Stimulated activated CD4-positive, alpha-beta T cell treated with anti-CD3 and anti-CD28 coated beads, TNF-alpha, amount 100 ng/mL, for 1 hour (primary cell): ENCODE measurements at places on chromosomes 5 and 9.

DNA sequence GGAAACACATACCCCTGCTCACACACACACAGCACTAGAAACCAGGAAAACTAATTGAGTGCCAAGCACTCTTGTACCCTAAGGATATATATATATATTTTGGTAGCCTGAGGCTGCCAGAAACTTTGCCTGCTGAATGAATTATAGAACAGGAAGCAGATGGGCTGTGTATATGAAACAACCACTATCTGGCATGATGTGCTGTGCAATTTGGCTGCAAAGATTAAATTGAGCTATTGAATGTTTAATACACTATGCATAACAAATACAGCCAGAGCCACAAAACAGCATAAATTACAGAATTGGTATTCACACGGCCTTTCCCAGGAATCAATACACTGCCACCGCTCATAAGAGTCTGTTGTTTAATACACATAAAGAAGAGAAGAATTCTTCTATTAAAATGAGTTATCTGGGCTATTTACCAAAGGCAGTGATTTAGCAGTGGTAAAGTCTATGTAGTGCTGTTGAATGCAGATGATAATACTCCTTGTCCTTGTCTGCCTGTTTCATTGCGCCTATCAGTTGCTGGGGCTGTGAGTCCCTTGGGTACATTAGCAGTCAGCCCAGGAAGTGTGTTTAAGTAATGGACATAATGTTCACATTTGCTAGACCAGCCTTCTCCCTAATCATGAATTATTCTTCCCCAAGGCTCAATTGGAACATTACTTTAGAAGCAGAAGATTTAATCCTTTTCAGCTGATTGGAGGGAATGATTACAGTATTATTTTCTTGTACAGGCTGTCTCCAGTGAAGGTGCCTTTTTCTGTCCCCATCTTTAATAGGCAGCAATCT, 294.3 kb downstream of the TLE1 start:
- no peak for DNase-seq

DNA sequence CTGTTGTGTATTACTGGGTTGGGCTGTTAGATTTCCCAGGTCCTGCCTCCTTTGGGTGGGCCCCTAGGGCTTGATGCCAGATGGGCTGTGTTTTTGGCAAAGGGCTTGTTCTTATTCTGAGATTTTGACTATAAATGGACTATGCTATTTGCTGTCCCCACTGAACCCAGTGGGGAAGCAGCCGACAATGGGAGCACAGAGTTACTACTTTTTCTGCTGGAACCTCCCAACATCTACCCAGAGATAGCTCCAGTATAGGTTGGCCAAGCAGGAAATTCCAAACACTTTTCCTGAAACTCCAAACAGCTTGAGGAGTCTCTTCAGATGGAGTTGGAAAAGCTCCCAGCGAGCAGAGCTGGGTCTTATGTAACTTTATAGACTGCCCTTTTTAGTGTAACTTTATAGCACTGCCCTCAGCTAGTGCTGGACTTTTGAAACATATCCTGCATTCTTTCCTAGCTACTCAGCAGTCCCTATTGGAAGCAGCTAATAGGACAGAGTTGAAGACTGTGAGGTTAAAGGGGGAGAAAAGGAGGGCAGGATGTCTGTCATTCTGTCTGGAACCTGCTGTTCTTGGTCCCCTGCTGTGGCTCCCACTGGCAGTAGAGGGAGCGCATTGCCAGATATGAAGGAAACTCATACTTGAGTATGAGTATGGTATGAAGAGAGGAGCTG, 21.0 kb downstream of the RUSC2 start:
- no peak for DNase-seq

DNA sequence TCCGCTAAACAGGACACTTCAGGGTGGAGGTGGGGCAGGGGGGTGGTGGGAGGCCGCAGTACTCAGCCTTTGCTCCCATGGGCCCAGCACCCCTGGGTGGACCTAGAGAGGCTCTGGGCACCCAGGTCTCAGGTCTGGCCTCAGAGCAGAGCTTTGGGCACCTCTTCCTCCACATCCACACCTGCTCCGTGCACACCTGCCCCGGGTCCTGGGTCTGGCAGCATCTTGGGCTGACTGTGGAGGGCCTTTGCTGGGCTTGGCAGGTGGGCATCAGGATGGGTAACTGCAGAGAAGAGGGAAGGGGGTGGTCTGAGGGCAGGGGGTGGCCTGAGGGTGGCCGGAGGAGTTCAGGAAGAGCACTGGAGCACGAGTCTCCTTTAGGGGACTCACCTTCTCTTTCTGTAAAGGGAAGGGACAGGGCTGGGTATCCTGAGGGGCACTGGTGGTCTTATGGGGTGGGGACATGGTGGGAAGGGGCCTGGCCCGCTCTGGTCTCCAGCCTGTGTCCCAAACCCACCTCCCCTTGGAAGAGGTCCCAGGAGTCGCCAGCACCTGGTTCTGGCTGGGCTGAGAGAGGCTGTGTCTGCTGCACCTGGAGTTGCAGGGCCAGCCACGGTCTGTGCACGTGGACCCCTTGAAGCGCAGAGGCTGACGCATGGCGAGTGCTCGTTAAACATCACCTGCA, 106.7 kb upstream of the IER5L start:
- no peak for DNase-seq

DNA sequence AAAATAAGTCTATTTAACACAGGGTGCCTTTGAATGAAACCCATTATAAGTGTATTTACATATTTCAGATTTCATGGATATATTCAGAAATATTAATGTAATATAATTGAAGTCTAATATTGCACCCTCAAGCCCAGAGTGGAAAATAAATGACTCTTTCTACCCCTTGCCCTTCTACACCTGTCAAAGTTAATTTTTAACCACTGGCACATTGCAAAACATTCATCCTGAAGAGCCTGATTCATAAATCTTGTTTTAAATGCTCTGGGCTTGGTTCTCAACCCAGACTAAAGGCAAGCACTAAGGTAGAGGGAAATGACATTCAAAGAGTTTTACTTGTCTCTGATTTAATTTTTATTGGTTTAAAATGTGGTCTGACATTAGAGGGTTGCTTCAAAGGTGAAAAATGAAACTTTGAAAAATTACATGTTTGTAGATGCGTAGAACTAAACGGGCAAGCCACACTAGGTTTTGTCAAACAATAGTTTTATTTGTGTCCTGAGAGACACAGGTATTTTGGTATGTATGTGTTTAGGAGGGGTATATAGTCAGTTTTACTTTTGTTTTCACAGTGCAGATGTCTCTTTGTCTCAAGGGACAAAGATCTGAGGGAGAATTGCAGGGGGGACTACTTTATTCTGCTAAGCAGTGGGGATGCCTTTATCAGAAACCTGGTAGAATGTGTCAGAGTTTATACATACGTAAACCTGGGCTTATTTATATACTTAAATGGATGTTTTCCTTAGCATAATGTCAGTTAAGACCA, 69.7 kb downstream of the PIK3R1 start:
- no peak for DNase-seq

- DNase-seq = no peak
These were observed 448.2 kb downstream of the GADD45G start for GRCh38 chr9:90053027-90053426.

DNA sequence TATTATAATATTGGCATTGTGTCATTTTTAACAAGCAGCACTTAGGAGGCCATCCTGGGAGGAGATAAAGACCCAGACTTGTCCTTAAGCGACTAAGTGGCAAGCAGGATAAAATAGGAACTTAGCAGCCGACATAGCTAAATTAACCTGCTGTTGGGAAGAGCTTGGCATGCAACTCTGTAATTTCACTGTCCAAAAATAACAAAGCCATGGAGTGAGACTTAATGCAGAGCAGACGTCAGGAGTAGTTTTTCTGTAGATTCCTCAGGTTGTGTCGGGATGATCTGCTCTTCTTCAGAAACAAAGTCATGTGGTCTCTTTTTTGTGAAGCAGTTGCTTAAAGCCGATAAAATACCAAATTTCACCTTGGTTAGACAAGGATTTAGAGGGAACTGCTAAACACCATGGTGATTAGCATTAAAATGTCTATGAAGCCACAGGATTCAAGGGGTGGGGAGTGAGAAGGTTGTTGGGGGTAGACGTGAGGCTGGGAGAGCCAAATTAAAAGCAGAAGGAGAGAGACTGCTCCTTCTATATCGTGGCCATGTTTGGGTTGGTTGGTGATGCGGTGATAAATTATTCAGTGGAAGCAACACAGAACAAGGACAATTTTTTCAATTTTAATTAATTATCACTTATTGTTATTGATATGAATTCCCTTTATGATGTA, 303.0 kb downstream of the CSNK1G3 start:
- DNase-seq = no peak

DNA sequence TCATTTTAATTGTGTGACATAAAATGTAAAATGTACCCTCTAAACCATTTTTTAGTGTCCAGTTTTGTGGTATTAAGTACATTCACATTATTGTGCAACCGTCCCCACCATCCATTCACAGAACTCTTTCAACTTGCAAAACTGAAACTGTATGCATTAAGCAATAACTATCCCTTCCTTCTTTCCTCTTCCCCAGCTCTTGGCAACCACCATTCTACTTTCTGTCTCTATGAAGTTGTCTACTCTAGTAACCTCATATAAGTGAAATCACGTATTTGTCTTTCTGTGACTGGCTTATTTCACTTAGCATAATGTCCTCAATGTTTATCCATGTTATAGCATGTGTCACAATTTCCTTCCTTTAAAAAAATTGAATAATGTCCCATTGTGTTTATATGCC, 142.4 kb downstream of the C9orf152 start:
- no peak for DNase-seq

DNA sequence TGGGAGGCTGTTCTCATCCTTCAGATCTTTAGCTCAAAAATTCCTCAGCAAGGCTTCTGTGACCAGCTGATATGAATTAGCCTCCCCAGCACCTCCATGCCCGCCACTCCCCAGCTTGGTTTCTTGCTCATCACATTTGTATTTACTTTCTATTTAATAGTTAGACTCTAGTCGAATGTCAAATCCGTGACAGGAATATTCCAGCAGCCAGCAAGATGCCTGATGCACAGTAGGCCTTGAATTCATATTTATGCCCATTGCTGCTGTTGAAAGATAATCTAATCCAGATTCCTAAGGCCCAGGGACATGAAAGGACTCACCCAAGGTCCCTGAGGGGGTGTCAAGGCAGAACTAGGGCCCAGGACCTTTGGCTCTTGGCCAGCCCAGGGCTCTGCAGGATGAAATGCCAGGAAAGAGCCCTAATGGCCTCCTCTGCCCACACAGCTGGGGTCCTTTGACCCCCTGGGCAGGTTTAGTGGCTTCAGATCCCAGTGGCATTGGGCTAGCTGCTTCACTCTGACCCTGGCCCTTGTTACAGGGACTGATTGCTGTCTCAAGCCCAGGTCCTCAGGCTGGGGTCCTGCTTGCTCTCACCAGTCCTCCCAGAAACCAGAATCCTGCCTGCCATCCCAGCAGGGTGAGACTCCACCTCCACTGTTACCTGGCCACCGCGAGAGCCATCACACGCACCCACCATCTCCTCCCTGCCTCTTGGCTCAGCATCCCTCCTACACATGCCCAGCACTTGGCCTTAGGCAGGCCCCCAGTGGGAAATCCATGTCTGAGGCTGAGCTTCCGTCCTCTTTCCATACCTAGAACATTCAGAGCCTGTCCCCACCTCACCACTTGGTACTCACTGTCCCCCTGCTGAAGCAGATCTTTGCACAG, 7.3 kb downstream of the CSF1R start:
- DNase-seq = no peak

GRCh38 chr5:160960592-160960991, 108.6 kb upstream of the ATP10B start:
- DNase-seq = no peak

GRCh38 chr5:58133631-58134296, 326.1 kb downstream of the PLK2 start:
- DNase-seq = no peak

GRCh38 chr5:5637173-5637572, 214.7 kb downstream of the ICE1 start:
- DNase-seq = no peak

DNA sequence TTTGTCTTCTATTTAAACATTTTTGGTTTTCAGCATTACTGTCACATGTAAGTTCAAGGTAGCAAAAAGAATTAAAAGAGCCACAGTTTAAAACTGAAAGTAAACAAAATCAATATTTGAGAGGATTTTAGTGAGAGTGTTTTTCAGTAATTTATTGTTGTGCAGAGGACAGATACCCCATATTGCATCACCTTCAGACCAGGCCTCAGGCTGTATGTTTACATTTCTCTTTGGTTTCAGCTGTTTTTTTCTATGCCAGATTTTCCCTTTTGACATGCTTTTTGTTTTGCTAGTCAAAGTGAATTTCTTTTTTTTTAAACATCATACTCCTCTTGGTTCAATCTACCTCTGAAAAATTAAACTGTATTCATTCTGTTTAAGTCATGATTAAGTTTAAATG, 47.2 kb downstream of the MAST4 start:
- DNase-seq = no peak

DNA sequence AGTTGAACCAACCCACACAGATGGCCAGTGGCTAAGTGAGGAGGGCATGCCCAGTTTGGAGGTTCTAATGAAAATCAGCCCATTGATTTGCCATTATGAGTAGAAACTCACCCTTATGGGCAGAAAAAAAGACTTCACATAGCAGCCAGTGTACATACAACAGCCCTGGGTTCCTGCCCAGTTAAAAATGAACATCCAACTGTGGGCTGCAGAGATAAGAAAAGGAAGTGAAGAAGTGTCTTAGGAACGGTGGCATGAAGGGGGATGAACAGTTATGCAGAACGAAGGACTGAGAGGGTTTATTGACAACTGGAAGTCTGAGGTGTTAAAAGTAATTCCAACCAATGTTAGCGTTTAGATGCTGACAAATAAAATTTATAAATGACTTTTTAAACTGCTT, 118.4 kb downstream of the MARCHF3 start:
- no peak for DNase-seq

- DNase-seq = no peak
These were observed 59.2 kb downstream of the TNC start for GRCh38 chr9:115058684-115059315.

GRCh38 chr5:106757672-106758071, 913.1 kb downstream of the EFNA5 start:
- DNase-seq = no peak

GRCh38 chr9:135218331-135219225, 131.1 kb downstream of the OLFM1 start:
- no peak for DNase-seq

- DNase-seq = no peak
These were observed 192.3 kb upstream of the GDNF start for GRCh38 chr5:38032149-38032548.

- no peak for DNase-seq
These were observed 25.6 kb upstream of the POU4F3 start for GRCh38 chr5:146313027-146313426.

DNA sequence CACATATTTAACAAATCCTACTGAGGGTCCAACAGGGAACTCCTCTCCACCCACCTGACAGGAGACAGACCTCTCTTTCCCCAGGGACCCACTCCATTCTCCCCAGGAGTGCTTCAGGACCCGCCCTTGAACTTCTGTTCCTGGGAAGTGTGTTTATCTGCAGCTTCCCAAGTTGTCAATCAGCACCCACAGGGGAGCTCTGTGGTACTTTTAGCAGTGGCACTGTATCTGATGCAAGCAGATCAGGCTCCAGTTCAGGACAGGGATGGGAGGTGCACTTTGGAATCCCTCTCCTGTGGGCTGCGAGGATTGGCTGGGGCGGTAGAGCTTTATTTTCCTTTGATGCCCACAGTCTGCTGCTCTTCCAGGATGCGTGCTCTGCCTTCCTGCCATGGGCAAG, 8.7 kb downstream of the GALNT10 start:
- DNase-seq = no peak

GRCh38 chr9:132162764-132163456, 1.1 kb downstream of the NTNG2 start:
- DNase-seq = no peak

GRCh38 chr5:143170977-143171376, 232.5 kb downstream of the NR3C1 start:
- no peak for DNase-seq

GRCh38 chr5:172902497-172903472, 56.4 kb upstream of the RPL26L1 start:
- no peak for DNase-seq
